Type B pancreatic cell (in vitro differentiated cells): ENCODE measurements at places on chromosomes 3 and 15.

GRCh38 chr3:98726084-98726483 lies 37.1 kb upstream of the ST3GAL6 start:
- no peak for DNase-seq

GRCh38 chr3:177221744-177222143 lies 24.5 kb upstream of the TBL1XR1 start:
- DNase-seq: no peak

- no peak for DNase-seq
Measured at GRCh38 chr15:63083044-63083443, 38.6 kb upstream of the LACTB start.

GRCh38 chr15:70802629-70803028 lies 39.3 kb upstream of the UACA start:
- DNase-seq: no peak

GRCh38 chr15:45442507-45443135 lies 64.3 kb upstream of the GATM start:
- no peak for DNase-seq

DNA sequence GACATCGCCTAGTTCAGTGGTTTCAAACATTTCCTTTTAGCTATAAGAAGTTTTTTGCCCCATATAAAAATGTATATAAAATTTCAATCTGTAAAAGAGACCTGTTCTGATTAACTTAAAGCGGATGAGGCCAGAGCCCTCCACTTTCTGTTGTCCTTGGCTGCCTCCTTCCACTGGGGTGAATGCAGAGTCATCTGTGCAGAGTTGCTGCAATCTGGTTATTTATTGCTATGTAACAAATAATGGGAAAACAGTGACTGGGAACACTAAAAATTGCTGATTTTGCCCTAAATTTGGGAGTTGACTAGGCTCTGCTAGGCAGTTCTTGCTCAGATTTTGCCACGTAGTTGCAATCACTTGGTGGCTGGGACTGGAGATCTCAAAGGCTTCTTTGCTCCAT lies 637.8 kb downstream of the GRM7 start:
- DNase-seq: no peak

DNA sequence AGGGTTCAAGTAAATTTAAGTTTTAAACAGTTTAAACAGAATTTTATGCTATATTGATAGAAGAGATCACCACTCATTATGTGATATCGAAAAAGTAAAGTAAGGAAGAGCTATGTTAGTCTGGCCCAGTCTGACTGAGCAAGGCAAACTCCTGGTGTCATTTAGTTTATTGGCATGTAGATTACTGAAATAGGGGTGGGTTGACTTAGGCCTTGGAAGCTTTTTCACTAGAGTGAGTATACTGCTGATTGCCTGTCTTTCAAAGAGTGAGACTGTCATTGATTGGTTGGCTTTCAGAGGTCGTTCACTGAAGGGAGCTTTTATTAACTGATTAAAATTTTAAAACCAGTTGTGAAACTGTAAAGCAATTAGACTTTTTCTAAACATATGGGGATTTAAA lies 294.5 kb downstream of the NAALADL2 start:
- DNase-seq: no peak

DNA sequence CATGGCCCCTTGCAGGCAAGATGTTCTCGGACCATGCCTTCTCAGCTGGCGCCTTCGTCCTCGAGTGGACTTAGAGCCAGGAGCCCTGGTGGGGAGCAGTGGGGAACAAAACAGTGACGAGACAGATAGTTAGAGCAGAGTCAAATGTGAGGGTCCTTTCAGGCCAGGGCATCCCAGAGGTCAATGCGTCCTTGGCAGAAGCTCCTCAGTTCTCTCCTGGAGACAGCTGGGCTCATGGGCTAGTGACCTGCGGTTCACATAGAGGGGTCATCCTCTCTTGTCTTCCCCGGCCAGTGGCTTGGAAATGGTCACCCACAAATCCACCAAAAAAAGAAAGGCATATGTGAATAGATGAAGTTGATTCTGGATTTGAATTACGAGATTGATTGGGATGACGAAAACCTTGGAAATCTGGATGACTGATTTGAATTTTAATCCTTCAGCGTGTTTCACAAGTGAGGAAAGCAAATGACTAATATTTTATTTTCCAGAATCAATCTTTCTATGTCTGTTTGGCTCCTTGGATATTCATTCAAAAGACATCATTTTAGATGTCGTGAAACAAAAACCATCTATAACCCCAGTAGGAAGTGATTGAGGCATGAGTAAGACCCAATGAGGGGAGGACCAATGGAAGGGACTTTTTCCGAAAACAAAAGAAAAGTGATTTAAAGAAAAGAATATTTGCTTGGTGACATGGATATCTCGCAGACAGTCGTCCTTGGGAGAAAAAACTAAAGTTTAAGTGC lies 84.5 kb downstream of the ASB7 start:
- no peak for DNase-seq

DNA sequence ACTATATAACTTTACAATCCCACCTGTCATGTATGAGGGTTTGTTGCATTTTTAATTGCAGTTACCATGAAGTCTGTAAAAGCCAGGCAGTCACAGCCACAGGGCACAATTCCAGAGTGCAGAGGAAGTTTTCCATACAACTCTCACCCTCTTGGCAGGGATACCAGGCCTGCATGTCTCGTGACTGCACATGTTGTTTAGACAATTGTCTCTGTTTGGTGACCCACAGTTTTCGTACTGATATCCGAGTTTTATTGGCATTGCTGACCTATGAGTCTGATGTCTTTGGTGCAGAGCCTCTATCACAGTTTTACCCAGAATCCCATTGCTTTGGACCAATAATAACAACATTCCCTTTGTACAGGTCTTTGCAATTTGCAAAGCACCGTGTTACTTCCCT lies 24.9 kb upstream of the MYZAP start:
- DNase-seq: no peak

- DNase-seq: no peak
Measured at GRCh38 chr3:71063773-71064290, 519.7 kb downstream of the FOXP1 start.

DNA sequence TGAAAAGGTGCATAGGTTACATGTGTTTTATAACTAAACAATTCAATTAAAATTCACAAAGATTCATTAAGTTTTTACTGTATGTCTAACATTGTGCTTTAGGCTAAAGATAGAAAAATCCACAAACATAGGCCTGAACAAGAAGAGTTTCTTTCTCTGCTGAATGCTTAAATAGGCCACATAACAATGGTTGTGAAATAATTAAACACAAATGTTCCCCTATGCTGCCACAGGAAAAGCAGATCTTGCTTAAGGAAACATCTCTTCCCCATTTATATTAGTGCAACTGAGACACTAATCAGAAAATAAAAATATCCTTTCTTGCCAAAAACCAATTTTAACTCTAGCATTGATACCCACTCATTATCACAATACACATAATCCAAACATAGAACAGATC lies 725.4 kb upstream of the DPPA4 start:
- DNase-seq: no peak

DNA sequence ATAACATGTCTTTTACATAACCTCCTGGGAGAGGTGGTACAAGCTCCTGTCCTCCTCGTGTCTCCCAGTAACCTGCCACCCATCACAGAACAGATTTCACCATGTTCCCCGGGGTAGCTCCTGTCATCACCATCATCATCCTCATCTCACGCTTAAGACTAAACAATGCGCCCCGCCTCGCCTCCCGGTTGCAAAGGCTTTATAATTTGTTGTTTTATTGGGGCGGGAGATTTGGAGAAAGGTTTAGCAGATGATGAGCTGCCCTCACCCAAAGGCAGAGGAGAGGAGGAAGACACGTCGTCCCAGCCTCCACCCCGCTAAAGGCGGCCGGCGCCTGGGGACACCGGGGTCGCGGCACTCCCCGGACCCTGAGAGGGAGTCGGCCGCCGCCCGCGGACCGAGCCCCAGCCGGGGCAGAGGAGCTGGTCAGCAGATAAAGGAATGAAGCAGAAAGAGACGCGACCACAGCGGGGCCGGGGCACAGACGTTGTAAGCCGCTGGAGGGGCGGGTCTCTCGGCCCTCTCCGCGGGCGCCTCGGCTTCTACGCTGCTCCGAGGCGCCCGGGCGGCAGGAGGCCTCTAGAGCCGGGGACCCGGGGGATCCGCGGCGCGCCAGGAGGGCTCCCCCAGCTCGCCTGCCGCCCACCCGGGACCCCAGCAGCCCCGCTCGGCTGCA lies 589 bp downstream of the HERC1 start:
- peak; percentile 70 for DNase-seq

GRCh38 chr15:74960286-74960685 lies 3.7 kb upstream of the RPP25 start:
- no peak for DNase-seq

GRCh38 chr15:40314723-40315276 lies 7.1 kb upstream of the PLCB2 start:
- DNase-seq: no peak

- DNase-seq: no peak
Measured at GRCh38 chr3:136954980-136955780, 2.6 kb upstream of the IL20RB start.

DNA sequence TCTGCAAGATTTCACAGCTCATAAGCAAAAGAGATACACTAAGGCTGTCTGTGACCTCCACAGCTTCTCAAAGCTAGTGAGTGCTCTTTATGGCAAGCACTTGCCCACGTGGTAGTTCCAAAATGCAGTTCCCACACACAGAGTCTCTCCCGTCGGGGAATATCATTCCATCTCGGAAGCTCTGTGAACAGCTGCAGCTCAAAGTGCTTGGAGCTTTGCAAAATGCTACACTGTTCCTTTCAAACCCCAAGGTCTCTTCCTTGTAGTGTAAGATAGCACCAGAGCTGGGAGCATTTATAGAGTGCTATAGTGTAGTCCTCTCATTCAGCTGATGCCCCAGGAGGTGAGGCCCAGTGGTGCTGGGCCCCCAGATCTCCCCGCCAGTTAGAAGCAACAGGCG lies 36.1 kb downstream of the ST6GAL1 start:
- no peak for DNase-seq

- DNase-seq: no peak
Measured at GRCh38 chr15:100932676-100933348, 13.7 kb downstream of the LRRK1 start.

DNA sequence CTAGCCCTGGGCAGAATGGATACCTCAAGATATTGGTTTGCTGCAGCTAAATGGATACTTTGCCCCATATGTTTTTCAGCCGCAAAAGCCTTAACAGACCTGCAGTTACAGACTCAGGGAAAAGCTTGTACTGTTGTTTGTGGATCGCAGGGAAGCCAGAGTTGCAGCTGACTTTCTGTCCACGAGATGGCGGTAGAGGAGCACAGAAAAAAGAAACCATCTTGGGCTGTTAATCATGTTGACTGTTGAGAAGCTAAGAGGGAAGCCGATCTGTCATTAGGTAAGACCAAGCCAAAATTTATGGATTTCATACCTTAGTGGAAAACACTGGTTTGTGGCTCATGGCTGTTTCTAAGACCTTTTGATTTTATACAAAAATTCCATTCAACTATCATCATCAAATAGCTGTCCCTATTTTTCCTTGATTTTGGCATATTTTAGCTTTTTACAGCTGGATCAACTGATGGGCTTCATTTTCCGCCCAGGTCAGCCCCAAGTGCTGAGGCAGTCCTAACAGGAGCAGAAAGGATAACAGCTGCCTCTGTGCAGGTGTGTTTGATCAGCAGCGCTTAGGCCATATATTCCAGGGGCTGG lies 205.7 kb upstream of the ZPLD1 start:
- DNase-seq: peak; percentile 77

DNA sequence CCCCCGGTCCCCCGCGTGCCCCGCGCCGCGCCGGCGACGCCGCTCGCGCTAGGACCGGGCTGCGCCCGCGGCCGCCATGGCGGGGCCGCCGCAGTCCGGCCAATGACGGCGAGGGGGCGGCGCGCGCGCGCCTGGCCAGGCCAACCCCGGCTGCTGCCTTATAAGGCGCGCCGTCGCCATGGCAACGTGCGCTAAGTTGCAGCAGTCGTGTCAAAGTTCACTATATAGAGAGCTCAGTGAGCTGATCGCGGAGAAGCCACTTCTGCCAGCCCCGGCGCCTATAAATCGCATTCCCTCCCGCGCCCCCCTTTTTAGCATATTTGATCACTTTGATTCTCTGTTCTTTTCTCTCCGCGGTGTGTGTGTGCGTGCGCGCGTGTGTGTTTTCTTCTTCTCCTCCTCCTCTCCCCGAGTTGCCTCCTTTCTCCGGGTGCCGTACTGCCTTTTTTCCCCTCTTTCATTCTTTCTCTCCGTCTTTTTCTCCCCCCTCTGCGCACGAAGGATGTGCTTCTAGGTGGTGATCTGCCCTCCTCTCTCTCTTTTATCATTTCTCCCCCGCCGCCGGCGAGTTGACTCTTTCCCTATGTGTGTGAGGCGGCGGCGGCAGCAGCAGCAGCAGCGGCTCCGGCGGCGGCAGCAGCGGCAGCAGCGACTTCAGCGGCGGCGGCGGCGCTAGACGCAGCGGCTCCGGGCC lies at the start of gene NR2F2:
TSS of gene NR2F2 (plus strand) at position 251 of the 694 bp plus-strand sequence. CDS start 1,406 bp downstream, outside the sequence.
- peak; percentile 95 for DNase-seq

DNA sequence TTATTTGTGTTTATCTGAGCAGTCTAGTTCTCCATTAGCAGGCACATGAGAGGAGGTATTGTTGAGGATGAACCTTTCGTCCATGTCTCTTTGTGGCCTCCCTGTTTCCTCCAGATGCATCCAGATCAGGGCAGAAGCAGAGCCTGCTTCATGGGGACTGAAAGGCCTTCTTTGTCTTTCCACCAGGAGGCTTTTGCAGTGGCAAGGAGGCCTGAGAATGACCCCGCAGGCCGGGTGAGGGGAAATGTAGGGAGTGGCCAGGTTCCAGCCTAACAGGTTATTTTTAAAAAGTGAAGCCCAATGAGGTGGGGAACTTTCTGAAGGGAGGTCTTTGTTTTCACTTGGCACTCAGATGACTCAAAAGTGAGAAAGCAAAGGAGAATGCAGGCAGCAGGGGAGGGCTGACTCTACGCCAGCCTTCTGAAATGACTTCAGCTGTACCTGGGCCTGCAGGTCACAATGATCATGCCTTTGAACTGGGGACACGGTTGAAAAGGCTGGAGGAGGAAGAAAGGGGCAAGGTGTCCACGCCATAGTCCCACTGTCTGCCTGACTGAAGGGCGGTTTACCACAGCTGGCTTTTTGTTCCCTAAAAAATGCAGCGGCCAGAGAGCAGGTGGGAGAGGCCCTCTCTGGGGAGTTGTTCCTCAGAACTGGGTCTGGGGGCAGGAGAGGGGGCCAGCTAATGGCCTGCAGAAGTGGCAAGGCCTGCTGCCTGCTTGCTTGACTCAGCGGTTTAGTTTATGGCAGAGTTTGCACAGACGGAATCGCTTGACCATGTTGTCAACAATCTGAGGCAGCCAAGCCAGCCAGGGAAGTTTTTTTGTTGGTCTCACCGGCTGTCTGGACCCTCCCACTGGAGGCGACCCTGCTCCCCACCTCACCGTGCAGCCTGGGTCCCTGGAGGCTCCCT lies 28.7 kb downstream of the CMTM7 start:
- no peak for DNase-seq

DNA sequence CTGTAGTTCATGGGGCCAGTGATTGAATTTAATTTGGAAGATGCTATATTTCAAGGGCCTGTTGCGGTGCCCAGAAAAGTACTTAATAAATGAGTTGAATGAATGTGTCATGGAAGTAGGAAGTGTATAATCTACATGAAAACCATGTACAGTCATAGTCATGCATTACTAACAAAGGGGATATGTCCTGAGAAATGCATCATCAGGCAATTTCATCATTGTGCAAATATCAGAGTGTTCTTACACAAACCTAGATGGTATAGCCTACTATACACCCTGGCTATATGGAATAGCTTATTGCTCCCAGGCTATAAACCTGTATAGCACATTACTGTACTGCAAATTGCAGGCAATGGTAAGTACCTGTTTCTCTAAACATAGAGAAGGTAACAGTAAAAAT lies 10.7 kb upstream of the MYO5C start:
- no peak for DNase-seq
